ENCODE measurements at places on chromosomes 13 and 19.
A peak's percentile ranks its signal among the peaks of the same experiment; 100 is the strongest.

GRCh38 chr13:21846605-21847004 is 175.7 kb downstream of the FGF9 start:
- no peak for DNase-seq

- DNase-seq: no peak
These were observed 1.2 kb upstream of the KATNAL1 start for GRCh38 chr13:30308548-30308947.

DNA sequence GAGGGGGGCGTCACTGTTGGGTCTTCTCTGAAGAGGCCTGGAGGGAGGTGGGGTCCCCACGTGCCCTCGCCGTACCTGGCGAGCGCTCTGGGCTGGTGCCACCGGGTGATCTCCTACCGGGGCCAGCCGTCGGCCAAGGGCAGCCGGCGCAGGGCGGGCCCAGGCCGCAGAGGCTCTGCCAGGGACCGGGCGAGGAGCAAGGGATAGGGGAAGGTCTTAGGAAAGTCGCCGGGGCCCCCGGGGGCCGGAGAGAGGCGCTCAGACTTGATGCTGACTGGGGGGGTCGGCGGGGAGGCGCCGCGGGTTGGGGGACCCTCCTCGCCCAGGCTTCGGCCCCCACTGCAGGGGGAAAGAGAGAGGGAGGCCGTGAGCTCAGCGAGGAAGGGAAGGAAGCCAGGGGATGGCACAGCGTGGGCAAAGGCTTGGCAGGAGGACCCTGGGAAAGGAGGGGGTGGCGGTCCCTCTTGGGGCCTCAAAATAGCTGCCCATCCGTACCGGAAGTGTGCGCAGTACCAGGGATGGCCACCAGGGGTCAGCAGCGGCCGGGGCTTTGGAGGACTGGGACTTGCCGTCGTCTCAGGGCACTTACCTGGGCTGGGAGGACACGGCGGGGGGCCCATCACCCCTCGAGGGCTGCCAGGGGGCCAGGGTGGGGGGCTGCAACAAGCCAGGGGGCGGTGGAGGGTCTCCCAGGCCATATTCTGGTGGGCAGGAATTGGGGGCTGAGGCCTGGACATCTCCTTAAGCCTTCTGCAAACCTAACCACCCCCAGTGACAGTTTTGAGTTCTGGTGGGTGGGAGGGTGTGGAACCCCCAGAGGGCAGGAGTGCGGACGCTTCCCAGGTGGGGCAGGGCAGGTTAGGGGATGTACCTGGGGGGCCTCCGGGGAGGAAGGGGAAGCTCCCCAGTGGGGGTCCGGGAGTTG is 7.7 kb upstream of the TMEM161A start:
- peak; percentile 31 for DNase-seq

- no peak for DNase-seq
These were observed 264.1 kb downstream of the TSHZ3 start for GRCh38 chr19:31085125-31085524.

GRCh38 chr13:76991432-76991795 is 467 bp upstream of the CLN5 start:
- no peak for DNase-seq

- DNase-seq: no peak
These were observed 3.8 kb downstream of the TARM1 start for GRCh38 chr19:54077334-54077733.

DNA sequence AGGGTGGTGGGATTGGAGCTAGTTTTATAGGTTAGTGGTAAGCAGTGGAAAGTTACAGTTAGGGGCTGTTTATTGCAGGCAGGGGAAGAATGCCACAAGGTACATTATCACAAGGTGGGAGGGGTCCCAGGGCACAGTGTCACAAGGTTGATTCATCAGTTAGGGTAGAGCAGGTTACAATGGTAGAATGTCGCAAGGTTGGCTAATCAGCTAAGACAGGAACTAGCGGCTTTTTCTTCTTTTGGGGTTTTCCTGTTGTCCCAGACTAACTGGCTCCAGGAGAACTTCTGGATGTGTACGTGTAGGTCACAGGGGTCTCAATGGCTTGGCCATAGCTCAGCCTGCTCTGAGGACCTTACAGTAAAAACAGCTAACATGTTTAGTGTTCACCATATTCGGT is 1221.1 kb downstream of the SLITRK1 start:
- DNase-seq: no peak

DNA sequence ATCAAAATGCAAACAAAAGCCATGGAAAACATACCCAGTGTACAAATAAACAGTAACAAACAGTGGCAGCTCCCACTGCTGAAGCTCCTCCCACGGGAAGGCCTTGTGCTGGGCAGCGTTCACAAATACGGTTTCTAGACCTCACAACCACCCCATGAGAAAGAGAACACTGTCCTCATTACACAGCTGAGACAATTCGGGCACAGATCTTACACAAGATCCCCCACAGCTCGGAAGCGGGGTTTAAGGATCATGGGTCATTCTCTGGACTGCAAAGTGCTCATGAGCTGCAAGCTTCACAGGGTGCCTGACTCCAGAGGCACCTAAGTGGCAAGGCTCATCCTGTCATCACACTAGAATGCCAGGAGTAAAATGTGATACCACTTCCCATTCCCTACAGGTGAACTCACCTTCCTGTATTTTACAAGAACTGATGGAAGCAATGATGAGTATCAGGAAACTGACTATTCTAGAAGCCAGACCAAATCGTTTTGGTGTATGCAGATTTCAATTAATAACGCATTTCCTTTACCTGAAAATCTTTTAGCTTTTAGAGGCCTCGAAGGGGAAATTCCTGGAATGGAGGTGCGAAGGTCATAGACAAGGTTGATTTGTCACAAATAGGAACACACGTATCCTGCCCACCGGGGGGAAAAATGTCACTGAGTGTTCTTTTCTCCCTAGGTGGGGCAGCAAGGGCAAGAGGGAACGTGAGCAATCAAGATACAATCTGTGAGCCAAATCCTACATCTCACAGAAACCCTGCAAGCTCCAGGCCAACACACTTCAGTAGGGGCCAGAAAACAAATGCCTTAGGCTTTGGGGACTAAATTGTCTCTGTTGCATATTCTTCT is 41.2 kb downstream of the STK24 start:
- no peak for DNase-seq

GRCh38 chr19:47755762-47756626 is 10.6 kb downstream of the NOP53 start:
- no peak for DNase-seq

DNA sequence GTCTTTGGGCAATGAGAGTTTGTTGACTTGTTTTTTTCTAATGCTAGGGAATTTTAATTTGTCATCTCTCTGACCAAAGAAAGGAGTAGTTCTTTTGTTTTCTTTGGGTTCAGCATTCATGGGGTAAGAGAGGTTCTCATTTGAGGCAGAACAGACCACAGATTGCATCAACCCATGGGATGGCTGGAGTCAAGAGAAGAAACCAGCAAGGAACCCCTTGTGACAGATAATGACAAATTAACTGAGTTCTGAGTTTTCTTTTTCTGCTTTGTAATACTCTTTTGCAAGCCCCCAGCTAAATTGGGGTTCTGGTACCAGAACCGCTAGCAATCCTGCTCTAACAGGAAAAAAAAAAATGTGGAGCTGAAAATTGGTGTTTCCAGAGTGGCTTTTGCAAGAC is 864.1 kb downstream of the DIAPH3 start:
- DNase-seq: no peak

GRCh38 chr13:84655677-84656076 is 773.4 kb upstream of the SLITRK1 start:
- DNase-seq: no peak

GRCh38 chr13:101623470-101624209 is 171.2 kb downstream of the ITGBL1 start:
- DNase-seq: peak; percentile 18

- DNase-seq: no peak
These were observed 2.2 kb upstream of the ARHGAP33 start for GRCh38 chr19:35773020-35773806.

GRCh38 chr13:29362849-29363604 is 232.5 kb downstream of the SLC7A1 start:
- peak; percentile 37 for DNase-seq

DNA sequence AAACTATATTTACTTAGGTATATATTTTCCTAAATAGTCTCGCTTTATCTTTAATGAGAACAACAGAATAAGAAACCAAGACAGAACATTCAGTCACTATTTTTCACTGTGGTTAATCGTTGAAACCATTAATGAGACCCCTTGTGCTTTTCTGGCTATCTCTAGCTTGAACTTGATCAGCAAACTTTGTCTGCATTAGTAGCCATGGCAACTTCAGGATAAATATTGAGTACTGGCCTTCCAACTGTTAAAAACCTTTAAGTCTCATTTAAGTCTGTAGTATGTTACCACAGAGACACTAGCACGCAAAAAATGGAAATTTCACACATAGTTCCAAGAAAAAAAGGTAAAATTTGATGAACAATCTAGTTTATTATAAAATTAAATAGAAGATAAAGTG is 946.0 kb downstream of the SLITRK5 start:
- DNase-seq: no peak

DNA sequence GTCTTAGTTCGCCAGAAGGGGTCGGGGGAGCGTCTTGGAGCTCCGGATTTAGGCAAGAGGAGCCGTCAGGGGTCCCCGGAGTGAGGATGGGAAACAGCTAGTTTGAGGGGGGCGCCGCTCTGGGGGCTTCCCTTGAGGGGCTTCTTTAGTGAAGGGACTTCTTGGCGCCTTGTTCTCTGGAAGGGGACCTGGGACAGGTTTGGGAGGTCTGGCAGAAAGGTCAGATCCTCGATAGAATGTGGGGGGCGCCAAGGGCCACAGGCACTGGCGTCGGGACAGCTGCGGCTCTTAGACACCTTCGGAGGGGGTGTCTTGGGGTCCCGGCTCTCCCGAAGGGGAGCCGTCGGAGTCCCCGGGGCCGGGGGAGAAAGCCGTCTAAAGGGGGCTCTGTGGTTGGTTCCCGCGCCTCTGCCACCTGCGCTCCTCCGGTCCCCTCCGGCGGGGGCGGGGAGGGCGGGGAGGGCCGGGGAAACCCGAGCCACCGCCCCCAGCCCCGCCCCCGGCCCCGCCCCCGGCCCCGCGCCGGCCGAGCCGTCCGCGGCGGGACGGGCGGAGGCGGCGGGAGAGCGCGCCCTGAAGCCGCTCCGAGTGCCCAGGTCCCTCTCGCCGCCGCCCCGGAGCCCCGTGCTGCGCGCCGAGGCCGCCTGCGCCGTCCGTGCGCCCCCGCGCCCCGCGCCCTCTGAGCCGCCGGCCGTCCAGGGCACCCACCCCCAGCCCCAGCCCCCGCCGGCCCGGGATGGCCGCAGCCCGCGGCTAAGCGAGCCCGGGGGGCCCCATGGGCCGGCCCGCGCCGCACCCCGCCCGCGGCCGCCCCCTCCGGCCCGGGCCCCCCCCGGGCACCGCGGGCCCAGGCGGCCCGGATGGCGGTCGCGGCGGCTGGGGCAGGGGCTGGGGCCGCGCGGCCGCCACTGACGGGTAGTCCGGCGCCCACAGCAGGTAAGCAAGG is at the start of gene NRTN:
NRTN (plus strand) TSS at position 552 of the 946 bp plus-strand sequence. CDS start 19,099 bp downstream, outside the sequence.
- DNase-seq: no peak

All from fibroblast of the conjunctiva (primary cell).